ENCODE measurements at places on chromosomes 11 and 22.
A peak's percentile ranks its signal among the peaks of the same experiment; 100 is the strongest.

GRCh38 chr11:66847461-66848232, 4.4 kb downstream of the RCE1 start:
- DNase-seq = no peak

GRCh38 chr11:128720522-128720985, 26.7 kb downstream of the FLI1 start:
- peak; percentile 49 for DNase-seq

DNA sequence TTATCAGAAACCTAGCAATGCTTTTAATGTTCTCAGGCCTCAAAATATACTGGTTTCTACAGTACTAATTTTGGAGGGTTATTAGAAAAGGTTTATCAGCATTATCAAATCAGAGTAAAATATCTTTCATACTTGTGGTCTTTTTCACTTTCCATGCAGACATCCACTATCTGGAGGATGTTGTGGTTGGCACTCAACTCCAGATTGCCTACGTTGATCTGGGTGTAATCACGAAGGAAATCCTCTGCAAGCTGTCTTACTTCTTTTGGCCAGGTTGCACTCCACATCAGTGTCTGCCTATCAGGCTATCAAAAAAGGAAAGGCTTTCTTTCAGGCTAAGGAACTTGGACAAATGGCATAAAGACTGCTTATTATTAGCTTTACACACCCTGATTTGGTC, 11.6 kb downstream of the DDX17 start:
- DNase-seq = no peak

DNA sequence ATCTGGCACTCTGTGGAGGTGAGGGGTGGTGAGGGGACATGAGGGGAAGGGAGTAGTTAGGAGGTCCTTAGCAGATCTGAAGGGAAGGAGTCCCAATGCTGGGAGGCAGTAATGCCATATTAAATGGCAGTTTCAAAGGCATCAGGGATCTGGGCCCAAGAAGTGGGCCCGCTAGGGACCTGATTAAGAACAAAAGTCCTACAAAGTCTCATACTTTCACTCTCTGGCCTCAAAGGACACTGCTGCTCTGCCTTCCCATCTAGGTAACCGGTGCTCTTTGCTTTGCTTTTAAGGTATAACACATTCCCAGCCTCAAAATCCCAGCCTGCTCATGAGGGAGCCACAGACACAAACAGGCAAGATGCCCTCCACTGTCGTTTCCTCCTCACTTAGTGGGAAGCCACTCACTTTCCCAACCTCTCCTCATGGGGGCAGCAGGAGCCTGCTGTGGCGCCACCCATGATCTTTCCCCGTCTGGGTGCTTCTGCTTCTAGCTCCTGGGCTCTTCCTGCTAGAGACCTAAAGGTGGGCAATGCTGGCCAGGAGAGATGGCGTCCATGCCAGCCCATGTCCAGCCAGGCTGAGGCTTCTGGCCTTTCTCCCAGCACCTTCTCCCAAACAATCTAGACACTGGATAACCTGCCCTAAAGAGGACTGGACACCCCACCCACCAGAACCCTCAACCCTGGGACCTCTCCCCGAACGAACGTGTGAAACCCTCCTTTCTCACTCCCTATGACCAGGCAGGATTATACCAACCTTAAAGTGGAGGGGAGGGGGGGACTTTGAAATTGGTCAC, 68.3 kb downstream of the PLEKHA7 start:
- peak; percentile 14 for DNase-seq

Data from effector memory CD8-positive, alpha-beta T cell (primary cell).